SHP77 treated with DMSO at 0.1 percent for 48 hours (cell line): ENCODE measurements at places on chromosomes 7 and 10.

DNA sequence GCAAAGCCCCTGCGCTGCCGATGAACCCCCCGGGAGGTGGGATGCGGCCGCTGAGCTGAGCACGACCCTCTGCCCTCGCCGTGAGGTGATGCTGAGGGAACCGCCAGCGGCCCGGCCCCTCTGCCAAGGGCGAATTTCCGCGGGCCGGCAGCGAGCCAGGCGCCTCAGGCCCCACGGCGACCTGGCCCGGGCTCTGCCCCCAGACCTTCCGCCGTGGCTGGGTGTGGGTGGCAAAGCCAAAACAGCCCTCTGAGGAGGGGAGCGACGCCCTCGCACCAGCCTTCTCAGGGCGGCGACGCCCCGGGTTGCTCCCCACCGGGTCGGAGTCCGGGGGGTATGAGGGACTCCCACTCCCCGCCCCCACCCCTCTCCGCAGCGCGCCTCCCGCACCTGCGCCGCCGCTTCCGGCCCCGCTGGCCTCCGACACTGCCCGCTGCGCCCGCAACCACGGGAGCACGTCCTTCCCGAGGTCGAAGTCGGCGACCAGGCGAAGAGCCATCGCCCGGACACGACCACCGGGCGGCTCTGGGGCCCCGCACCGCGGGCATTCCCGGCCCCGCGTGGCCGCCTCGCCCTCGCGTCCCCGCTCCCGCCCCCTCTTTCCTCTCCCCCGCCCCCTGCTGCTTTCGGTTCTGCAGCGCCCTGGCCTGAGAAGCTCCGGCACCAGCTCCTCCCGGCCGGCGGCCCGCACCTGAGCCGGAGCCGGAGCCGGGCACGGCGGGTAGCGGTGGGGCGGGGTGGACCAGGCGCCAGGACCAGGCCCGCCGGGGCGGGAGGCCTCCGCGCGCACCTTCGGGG is at the start of gene GSAP:
Gene GSAP (minus strand): TSS at position 527 of the 798 bp plus-strand sequence. CDS start 28 bp downstream, at position 499.
- DNase-seq, result no peak

DNA sequence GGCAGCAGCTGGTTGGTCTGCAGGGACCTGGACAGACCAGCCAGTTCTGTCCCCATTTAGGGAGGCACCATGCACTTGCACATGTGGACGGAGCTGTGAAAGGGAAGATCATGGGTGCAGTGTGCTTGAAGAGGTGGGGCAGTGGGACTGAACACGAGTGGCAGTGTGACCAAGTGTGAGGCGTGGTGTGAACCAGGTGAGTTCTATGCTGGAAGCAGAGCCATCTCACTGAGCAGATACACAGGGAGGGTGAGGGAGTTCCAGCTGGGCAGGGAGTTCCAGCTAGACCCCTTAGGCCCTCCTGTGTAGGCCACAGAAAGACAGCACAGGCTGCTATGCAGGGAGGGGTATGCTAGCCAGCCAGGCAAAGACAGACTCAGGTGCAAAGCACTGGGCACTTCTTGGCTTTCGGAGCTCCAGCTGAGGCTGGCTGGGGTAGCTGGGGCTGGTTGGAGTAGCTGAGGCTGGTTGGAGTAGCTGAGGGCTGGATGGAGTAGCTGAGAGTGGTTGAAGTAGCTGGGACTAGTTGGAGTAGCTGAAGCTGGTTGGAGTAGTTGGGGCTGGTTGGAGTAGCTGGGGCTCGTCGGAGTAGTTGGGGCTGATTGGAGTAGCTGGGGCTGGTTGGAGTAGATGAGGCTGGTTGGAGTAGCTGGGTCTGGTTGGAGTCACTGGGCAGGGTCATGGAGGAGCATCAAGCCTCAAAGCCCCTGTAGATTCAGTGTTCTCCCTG is 90.9 kb downstream of the HIP1 start:
- no peak for DNase-seq

- no peak for DNase-seq
Observed at GRCh38 chr7:28533731-28534531, 121.6 kb downstream of the CREB5 start.

DNA sequence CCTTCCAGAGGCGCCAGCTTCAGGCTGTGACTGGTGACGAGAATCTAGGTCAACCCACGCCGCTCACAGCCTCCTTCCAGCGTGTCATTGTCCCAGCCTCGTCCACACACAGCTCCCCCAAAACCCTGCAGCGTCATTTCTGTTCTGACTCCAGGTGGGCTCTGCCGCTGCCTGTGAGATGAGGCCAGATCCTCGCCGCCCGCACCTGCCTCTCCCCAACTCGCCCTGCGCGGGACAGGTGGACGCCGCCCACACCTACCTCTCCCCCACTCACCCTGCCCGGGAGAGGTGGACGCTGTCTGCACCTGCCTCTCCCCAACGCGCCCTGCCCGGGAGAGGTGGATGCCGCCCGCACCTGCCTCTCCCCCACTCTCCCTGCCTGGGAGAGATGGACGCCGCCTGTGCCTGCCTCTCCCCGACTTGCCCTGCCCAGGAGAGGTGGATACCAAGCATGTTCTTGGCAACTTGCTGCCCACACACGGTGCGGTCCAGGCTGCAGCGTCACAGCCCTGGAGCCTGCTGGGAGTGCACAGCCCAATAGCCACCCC is 32.0 kb upstream of the CFAP46 start:
- no peak for DNase-seq

DNA sequence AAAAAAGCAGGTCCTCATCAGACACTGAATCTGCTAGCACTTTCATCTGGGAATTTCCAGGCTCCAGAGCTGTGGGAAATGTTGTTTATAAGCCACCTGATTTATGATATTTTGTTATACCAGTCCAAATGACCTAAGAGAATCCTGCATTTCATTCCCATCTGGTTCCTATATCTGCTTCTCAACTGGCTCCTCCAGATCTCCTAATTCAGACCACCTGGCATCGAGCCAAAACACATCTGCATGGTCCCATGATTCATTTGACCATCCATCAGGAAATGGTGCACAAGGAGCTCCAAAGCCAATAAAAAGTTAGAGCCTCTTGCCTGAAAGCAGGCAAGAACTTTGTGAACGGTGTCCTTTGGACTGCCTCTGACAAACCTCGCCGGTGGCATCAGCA is 108.9 kb downstream of the IPMK start:
- DNase-seq, result no peak

DNA sequence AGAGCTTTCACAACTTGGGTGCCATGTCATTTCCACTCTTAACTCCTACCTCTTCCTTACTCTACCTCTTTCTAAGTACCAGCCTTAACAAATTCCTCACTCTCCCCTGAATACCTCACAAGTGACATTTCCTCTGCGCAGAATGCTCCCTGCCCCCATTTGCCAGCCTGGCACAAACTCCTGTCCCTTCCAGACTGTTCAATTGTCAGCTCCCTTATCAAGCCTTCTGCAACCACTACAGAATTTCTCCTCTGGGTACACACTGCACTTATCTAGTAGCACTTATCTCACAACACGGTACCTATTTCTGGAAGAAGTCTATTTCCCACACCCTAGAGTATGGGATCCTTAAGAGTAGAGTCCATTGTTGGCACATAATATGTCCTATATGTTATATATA is 39.1 kb upstream of the ANAPC16 start:
- no peak for DNase-seq
